Chondrocyte (in vitro differentiated cells): ENCODE measurements at places on chromosomes 2 and 18. TPM values are rescaled to one million over a fixed set of nuclear protein-coding genes. Genes with fewer than 3 reads are reported as not detected.

The TSPYL6 gene
- total RNA-seq: not detected in 3 replicates

DNA sequence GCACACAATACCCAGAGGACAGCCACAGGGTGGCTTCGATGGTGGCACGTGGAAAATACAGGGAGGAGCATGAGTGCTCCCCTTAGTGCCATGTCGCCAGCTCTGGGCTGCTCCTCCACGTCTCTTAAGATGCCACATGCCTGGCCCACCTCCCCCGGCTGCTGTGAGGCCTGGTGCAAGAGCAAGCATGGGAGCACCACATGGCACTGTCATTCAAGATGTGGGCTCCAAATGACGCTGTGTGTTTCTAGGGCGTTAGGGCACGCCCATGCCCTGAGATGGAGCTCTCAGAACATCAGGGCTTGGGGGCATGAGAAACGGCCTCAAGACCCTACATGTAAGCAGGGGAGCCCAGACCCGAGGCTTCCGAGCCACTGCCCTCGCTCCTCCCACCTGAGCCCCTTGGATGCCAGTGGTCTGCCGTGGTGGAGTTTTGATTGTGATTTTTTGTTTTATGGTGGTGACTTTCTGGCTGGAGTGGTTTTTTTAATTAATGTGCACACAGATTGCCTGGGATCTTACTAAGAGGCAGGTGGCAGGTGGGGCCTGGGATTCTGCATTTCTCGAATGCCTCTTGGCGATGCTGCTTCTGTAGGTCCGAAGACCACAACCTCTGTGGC is 239.3 kb downstream of the GBX2 start:
- no peaks in the 10 kb centered on the region for H3K4me1 ChIP-seq
- H3K27ac ChIP-seq: no peak overlapping the region
- H3K27me3 ChIP-seq: no peaks in the 10 kb centered on the region
- H3K36me3 ChIP-seq: peaks cover 11% of the 10 kb centered on the region

DNA sequence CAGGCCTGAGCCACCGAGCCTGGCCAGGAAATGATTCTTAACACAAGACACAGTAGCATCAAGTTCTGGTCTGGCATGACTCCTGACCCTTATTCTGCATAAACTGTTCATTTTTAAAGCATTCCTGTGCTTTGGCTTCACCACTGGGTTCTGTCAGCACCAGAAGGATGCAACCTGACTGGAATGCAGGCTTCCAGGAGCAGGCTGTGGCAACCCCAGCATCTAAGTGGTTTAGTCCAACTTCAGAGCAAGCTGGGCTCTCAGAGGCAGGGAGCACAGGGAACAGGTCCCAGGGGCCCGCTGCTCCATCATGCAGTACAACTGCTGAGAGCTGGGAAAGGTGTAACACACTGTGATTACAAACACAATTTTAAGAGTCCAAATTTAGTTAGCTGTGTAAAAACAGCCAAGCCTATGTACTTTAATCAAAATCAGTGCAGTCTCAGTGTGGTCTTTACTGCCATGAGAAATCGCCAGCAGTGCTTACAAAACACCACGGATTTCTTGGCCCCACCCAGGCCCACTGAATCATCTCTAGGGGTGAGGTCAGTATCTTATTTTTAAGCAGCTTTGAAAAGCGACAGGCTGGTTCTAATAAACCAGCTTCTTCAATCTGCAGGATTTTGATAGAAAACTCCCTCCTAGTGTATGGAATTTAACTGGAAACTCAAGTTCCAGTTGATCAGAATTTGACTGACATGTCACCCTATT is 44.4 kb upstream of the TMEM182 start:
- no peak for DNase-seq
- H3K4me1 ChIP-seq: peaks cover 4% of the 10 kb centered on the region
- no peaks in the 10 kb centered on the region for H3K27me3 ChIP-seq
- H3K27ac ChIP-seq: no peak overlapping the region

- DNase-seq: no peak
- H3K4me1 ChIP-seq: peaks cover 23% of the 10 kb centered on the region
- peaks cover 15% of the 10 kb centered on the region for H3K27me3 ChIP-seq
- no peak within 1 kb of the TSS for H3K27ac ChIP-seq
- peak within 1 kb of the TSS; percentile 68 for H3K4me3 ChIP-seq
Observed at GRCh38 chr18:12254136-12254819, at the start of gene CIDEA. CIDEA (plus strand) TSS chr18:12254361; CDS start chr18:12254384, 23 bp downstream.

DNA sequence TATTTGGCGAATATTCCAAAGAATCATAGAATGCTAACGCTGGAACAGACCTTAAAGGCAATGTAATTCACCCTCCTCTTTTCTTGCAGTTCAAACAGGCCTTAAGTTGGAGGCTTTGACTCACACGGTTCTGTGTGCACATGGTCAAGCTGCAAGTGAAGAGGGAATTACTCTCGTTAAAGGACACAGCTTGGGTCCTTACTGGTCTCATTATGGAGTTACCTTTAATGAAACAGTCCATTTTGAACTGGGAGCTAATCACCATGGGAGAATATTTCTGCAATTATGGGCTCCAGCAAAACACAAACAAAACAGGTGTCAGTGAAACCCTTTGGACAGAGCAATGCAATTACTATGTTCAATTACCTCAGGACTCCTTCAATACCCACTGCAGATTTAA is 135.5 kb downstream of the GAREM1 start:
- peaks cover 11% of the 10 kb centered on the region for H3K4me1 ChIP-seq
- no peak overlapping the region for H3K4me3 ChIP-seq
- no peaks in the 10 kb centered on the region for H3K36me3 ChIP-seq
- no peaks in the 10 kb centered on the region for H3K27me3 ChIP-seq

GRCh38 chr2:82013641-82014040 is 1709.1 kb upstream of the LRRTM1 start:
- H3K27ac ChIP-seq: no peak overlapping the region
- H3K27me3 ChIP-seq: no peaks in the 10 kb centered on the region
- no peaks in the 10 kb centered on the region for H3K4me1 ChIP-seq
- DNase-seq: no peak
- no peak overlapping the region for H3K4me3 ChIP-seq

DNA sequence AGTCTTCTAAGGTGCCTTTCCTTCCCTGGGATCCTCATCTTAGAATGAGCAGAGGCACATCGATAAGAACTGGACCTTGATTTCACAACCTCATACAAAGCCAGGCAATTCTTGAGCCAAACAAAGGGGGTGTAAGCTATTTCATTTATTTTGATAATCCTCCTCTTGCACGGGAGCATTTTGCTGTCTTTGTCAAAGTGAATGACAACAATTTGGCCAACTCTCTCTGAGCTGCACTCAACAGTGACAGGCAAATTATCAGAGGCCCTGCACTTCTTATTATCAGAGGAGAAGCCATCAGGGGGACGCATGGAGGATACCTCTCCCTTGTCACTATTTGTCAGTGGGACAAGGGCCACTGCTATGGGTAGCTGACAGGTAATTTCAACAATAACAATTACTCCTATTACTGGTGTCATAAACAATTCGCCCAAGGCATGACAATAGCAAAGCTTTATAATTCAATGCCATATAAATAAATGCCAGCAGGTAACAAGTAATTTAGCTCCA is 260.4 kb downstream of the MEIS1 start:
- DNase-seq: no peak
- H3K4me1 ChIP-seq: no peaks in the 10 kb centered on the region
- H3K27ac ChIP-seq: no peak overlapping the region
- H3K27me3 ChIP-seq: peaks cover 40% of the 10 kb centered on the region

GRCh38 chr2:47174733-47175361 is 19.7 kb upstream of the STPG4 start:
- H3K27me3 ChIP-seq: no peaks in the 10 kb centered on the region
- DNase-seq: no peak
- H3K4me1 ChIP-seq: peaks cover 60% of the 10 kb centered on the region
- peak overlapping the region; percentile 85 for H3K4me3 ChIP-seq
- peaks cover 7% of the 10 kb centered on the region for H3K36me3 ChIP-seq

DNA sequence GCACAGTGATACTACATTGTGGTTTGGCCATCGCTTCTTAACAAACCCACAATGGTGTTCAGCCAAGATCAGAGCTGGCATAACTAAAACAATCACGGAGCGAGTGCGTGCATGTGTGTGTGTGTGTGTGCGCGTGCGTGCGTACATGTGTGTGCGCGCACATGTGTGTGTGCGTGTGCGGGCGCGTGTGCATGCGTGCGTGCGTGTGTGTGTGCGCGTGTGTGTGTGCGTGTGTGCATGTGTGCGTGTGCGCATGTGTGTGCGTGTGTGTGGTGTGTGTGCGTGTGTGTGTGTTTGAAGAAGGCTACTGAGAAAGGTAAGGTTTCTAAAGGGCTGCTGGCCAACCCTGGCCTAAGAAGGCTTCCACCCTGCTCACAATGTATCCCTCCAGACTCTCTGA is 582.4 kb downstream of the CMPK2 start:
- no peak overlapping the region for H3K4me3 ChIP-seq
- H3K36me3 ChIP-seq: no peaks in the 10 kb centered on the region
- no peaks in the 10 kb centered on the region for H3K27me3 ChIP-seq
- DNase-seq: no peak
- H3K27ac ChIP-seq: no peak overlapping the region
- H3K4me1 ChIP-seq: no peaks in the 10 kb centered on the region

DNA sequence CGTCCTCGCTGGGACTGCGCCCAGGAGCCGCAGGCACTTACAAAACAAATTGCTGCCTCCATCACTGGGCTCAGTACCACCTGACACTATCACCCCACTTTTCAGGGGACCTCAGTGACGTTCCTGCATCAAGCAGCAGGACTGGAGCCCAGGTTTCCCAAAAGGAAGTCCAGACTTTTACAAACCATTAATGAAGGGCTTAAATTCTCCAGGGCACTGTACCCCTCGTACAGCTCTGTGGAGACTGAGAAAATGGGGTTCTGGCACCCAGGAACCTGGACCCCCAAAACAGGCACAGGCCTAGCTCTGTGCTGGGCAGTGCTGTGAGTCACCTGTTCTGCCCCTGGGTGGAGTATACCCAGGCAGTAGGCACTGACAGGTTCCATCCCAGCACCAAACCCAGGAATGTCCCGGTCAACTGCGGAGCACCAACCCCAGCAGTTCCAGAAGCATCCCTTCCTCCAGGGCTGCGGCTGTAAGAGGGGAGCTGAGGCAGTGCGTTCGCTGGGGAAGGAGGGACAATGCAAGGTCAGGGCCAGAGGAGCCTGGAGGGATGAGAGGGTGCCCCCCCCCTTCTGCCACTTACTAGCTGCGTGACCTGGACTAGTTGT is 24.6 kb upstream of the NOTO start:
- no peak overlapping the region for H3K27ac ChIP-seq
- H3K27me3 ChIP-seq: peaks cover 48% of the 10 kb centered on the region
- H3K4me1 ChIP-seq: peaks cover 14% of the 10 kb centered on the region
- H3K4me3 ChIP-seq: peak overlapping the region; percentile 95

- H3K27me3 ChIP-seq: no peaks in the 10 kb centered on the region
- DNase-seq: no peak
Observed at GRCh38 chr2:62348700-62349099, 152.8 kb downstream of the B3GNT2 start.

- no peak for DNase-seq
- H3K27ac ChIP-seq: no peak overlapping the region
- H3K4me1 ChIP-seq: no peaks in the 10 kb centered on the region
- H3K4me3 ChIP-seq: no peak overlapping the region
- H3K27me3 ChIP-seq: peaks cover 27% of the 10 kb centered on the region
- no peaks in the 10 kb centered on the region for H3K36me3 ChIP-seq
Observed at GRCh38 chr2:143192106-143192505, 62.9 kb downstream of the ARHGAP15 start.

DNA sequence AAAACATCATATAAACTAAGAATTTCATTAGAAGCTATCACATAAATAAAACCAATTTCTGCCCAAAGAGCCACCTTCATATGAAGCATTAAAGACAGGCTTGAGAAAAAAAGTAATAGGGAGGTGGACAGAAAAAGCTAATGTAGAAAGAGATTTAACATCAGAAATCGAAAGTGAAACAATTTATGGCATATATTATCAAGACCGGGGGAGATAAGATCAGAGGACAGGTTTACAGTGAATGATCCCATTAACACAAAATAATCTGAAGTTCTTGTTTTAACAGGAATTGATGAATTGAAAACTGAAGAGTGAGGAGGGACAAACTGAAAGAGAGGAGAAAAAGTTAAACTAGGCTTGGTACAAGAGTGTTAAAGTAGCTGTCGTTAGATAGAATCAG is 786.3 kb upstream of the FSHR start:
- H3K27ac ChIP-seq: no peak overlapping the region
- no peak for DNase-seq
- no peaks in the 10 kb centered on the region for H3K36me3 ChIP-seq
- no peak overlapping the region for H3K4me3 ChIP-seq
- H3K4me1 ChIP-seq: no peaks in the 10 kb centered on the region

GRCh38 chr2:215536510-215536909 is 100.6 kb upstream of the FN1 start:
- peaks cover 81% of the 10 kb centered on the region for H3K4me1 ChIP-seq
- H3K27ac ChIP-seq: peak overlapping the region; percentile 70
- H3K36me3 ChIP-seq: peaks cover 7% of the 10 kb centered on the region

The KIF1A gene
- 15.2 to 63.5 TPM (median 60.0 TPM) in 3 replicates for total RNA-seq

GRCh38 chr2:120430501-120430830 is 84.5 kb downstream of the INHBB start:
- DNase-seq: no peak
- H3K36me3 ChIP-seq: no peaks in the 10 kb centered on the region
- no peak overlapping the region for H3K27ac ChIP-seq

The ALPP gene
- total RNA-seq: not detected in 3 replicates

GRCh38 chr2:10954856-10955818 is 43.4 kb downstream of the KCNF1 start:
- peaks cover 5% of the 10 kb centered on the region for H3K27me3 ChIP-seq
- H3K36me3 ChIP-seq: no peaks in the 10 kb centered on the region
- no peaks in the 10 kb centered on the region for H3K4me1 ChIP-seq
